EL (cell line): ENCODE measurements at places on chromosomes 2 and 18.

DNA sequence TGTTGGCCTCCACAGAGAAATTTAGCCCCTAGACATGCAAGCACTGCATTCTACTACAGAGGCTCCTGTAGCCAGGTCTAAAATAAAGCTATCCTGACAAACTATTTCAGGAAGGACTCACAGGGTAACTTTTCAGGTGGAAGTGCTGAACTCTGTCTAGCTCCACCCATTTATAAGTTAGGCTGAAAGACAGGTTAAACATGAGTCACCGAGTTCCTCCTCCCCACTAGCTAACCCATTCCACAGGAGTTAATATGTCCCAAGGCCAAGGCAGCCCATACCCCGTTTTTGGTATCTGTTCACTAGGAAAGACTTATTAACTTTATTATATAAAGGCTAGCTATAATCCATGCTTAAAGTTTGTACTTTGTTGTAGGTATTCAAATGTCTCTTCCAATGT is 3.5 kb downstream of the CWC22 start:
- DNase-seq, result no peak

GRCh38 chr2:235601960-235602704 is 108.3 kb downstream of the AGAP1 start:
- DNase-seq, result no peak

DNA sequence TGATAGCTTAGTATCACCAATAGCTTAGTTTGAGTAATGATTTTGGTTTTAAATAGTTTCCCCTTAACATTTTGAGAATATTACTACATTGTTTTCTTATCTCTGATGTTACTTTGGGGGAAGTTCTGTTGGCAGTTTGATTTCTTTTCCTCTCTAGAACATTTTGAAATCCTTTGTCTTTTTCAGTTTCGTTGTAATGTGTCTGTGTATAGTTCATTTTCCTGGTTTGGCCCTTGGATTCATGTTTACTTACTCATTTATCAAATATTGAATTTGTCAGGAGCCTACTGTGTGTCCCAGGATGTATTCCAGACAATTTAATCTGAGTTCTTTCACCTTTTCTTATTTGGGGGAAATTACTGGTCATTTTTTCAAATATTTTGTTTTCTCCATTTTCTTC is 16.7 kb downstream of the ANKRD12 start:
- no peak for DNase-seq

GRCh38 chr2:47708801-47709499 is 74.0 kb upstream of the MSH6 start:
- DNase-seq, result no peak

- no peak for DNase-seq
Measured at GRCh38 chr2:10883801-10884478, 27.8 kb upstream of the KCNF1 start.

- DNase-seq, result no peak
Measured at GRCh38 chr2:13260402-13260801, 543.7 kb downstream of the TRIB2 start.

- DNase-seq, result no peak
Measured at GRCh38 chr2:43358410-43359201, 132.2 kb upstream of the ZFP36L2 start.

DNA sequence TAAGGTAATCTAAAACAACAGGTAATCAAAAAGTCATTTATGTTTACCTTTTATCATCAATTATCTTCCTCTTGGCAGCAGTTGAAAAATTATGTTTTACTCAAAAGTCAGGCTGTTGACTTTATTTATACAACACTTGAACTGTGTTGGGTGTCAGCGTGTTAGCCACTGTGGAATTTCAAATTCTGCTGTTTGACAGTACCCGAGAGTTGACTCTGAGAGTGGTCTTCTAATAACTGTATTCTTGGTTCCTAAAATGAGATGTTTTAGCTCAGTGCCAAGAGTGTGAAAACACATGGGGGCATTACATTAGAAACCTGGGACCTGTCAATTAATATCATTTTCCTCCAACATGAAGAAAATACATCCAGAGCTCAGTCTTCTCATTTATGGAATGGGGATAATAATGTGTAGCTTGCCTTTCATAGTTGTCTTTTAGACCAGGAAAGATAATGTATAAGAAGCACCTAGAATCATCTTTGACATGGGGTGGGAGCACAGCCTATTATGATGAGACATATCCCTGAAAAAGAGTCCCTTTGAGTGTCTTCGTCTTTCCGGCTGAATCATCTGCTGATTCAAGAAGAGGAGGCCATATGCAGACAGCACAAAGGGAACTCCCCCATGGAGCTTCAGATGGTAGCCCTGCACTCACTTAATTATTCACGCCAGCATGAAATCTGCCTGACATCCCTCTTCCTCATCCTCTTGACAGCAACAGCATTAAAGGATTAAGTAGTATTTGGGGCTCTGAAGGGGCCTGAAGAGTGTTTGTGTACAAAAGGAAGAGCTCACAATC is 89.1 kb downstream of the AFF3 start:
- no peak for DNase-seq

DNA sequence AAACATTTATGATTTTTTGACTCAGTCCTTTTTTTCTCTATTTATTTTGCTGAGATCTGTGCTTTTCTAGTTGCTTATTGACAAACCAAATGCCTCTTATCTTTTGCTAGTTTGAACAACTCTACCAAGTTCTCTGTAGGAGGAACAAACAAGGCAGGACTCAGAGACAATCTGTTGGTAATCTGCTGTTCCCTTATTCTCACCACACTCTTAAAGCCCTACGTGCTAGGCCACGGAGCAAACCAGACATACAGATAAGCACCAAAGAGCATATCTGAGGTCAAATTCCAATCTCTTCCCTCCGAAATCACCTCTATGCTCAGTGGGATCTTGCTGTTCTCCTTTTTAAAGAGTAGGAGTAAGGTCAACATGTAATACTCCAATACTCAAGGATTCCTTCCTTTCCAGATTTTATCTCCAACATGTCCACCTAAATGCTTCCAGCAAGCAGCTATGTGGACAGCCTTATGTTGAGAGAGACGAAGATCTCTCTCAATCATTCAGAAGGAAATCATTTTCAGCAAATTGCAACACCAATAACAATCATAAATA is 18.4 kb downstream of the FN1 start:
- no peak for DNase-seq

DNA sequence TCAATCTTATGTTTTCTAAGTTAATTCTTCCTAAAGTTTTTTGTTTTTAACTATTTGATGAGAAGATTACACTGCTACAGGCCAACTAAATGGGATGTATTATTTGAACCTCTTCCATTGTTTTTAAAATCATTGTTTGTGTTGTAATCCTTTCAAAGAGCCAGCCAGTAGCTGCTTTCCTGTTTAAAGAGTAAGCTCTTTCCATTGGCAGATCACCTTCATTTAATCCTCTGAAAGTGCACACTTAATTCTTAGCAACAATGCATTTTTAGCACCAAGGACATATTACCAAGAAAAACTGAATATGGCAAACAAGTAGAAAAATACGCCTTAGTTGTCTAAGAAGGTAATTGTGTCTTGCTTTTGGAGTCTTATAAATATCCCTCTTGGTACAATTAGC is 54.0 kb downstream of the MEIS1 start:
- DNase-seq, result no peak

- DNase-seq, result peak; percentile 22
Measured at GRCh38 chr2:17857021-17857420, 21.4 kb upstream of the KCNS3 start.

- no peak for DNase-seq
Measured at GRCh38 chr2:222447131-222447530, 22.8 kb downstream of the SGPP2 start.

DNA sequence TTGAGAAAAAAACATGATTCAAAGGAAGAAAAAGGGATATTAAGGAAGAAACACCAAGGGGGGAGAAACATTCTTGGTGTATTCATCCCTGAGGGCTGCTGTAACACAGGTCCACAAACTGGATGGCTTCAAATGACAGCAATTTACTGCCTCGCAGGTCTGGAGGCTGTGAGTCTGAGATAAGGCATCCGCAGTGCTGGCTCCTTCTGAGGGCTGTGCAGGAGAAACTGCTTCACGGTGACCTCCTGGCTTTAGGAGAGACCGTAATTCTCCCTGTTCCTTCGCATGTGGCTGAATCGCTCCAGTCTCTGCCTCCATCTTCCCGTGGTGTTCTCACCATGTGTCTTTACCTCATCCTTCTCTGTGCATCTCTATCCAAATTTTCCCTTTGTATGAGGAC is 490.7 kb downstream of the EIPR1 start:
- no peak for DNase-seq

- DNase-seq, result peak; percentile 76
Measured at GRCh38 chr2:176079831-176080539, 3.8 kb downstream of the EVX2 start.

- DNase-seq, result no peak
Measured at GRCh38 chr18:22899421-22899820, 33.7 kb upstream of the RBBP8 start.

DNA sequence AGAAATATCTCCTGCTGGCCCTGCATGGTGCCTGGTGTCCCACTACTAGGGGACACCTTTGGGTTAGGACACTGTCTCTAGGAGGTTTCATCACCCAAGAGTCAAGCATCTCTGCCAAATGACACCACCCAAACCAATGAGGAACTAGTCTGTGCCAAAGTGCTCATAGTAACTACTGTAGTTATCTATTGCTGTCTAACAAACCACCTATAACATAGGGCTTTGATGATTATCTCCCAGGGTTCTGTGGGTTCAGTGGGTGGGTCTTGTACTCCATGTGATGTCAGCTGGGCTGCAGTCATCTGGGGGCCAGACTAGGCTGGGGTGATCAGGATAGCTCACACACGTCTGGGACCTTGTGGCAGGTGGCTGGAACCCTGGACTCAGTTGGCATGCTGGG is 59.8 kb downstream of the EPAS1 start:
- DNase-seq, result no peak

GRCh38 chr18:79643054-79643984 is 36.3 kb upstream of the CTDP1 start:
- DNase-seq, result no peak

DNA sequence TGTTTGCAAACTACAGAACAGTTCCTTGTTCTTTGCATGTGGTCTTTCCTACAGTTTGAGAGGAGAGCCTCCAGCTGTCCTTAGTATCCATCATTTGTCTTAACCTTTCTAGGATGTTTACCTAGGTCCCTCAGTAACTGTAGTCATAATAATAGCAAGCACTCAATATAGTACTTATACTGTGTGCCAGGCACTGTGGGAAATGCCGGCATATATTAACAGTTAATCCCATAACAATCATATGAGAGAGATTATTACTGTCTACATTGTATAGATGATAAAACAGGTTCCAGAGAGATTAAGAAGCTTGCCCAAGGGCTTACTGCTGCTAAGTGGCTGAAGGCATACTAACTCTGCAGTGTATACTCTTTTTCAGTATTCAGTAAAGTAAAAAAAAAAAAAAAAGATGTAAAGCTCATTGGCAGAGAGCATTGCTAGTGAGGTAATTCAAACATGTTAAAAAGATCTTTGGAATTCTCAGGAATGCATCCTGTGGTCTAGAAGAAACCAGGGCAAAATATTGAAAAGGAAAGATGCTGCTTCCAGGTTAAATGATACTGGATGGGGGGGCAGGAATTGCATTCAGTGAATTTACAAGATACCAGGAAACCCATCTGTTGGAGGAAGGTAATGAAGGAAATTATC is 72.3 kb downstream of the SPTBN1 start:
- DNase-seq, result peak; percentile 50

DNA sequence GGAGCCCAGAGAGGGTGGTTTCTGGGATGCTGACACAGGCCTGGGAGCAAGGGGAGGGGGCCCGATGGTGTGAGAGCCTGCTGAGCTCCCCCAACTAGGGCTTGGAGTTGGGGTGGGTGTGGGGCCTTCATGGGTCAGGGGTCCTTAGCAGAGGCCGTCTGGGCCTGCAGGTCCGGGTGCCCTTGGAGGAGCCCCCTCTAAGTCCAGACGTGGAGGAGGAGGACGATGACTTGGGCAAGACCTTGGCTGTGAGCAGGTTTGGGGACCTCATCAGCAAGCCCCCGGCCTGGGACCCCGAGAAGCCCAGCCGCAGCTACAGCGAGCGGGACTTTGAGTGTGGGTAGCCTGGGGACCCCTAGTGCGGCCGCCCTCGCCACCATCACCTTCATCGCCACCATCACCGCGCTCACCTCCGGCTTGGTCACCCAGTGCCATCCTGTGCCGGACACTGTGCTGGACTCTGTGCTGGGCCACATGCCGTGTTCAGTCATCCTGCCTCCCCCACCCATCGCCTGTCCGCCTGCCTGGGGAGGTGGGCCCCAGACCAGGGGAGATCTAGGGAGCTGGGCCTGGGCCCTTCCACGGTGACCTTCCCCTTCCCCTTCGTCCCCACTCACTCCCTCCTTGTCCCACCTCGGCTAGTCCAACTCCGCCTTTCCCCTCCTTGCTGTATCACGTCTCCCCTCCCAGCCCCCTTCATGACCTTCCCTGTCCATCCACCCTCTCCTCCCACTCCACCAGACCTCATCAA is 980 bp downstream of the SLC4A3 start:
- DNase-seq, result no peak

GRCh38 chr2:81894451-81894990 is 1590.0 kb upstream of the LRRTM1 start:
- DNase-seq, result no peak

GRCh38 chr2:56297671-56298070 is 113.9 kb downstream of the CCDC85A start:
- DNase-seq, result no peak

GRCh38 chr2:16386031-16386430 is 279.6 kb downstream of the CYRIA start:
- DNase-seq, result no peak

GRCh38 chr2:73964223-73964622 is 20.5 kb upstream of the TET3 start:
- no peak for DNase-seq

DNA sequence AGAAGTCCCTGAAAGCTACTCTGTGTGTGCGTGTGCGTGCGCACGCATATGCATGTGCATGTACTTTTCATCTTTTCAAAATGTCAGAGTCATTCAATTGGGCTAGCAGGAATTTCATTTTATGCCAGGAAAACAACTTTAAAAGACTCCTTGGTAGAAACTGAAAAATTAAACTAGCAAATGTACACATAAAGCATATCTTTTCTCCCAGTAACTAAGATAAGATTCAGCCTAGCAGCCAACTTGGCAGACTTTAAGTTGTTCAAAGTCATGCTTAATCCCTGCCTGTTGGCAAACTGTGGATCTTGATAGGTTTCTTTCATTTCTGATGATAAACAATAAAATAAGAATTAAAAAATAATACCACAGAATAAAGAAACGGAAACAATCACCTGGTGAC is 1129.1 kb downstream of the LRP1B start:
- DNase-seq, result no peak

- DNase-seq, result no peak
Measured at GRCh38 chr18:5415665-5416064, 120.1 kb upstream of the ZBTB14 start.
